ENCODE measurements at places on chromosomes 16 and 17.

GRCh38 chr16:84732674-84733352 is 33.0 kb downstream of the USP10 start:
- no peak for DNase-seq

DNA sequence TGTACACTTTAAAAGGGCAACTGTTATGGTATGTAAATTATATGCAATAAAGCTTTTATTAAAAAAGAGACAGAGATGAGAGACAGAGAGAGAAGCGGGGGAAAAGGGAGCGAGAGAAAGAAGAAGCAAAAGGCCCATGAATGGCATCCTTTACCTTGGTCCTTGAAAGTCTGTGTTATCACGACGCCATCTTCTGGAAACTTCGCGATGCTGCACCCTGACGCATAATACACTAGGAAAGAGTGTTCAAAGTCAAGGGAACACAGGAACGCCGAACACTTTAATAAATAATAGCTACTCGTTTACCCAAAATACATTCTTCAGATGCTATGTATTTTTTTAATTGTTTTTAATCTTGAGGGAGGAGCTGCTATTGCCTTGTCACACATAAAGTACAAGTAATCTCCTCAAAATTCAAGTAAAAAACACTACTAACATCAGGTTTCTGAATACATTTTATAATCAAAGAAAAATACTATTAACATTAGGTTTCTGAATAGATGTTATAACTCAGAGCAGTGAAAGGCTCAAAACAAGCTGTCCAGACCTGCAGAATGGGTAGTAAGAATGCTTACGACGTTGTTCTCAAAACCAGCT is 23.0 kb upstream of the SLC38A8 start:
- DNase-seq: peak; percentile 24

GRCh38 chr17:62392908-62393307 is 12.6 kb downstream of the EFCAB3 start:
- no peak for DNase-seq

DNA sequence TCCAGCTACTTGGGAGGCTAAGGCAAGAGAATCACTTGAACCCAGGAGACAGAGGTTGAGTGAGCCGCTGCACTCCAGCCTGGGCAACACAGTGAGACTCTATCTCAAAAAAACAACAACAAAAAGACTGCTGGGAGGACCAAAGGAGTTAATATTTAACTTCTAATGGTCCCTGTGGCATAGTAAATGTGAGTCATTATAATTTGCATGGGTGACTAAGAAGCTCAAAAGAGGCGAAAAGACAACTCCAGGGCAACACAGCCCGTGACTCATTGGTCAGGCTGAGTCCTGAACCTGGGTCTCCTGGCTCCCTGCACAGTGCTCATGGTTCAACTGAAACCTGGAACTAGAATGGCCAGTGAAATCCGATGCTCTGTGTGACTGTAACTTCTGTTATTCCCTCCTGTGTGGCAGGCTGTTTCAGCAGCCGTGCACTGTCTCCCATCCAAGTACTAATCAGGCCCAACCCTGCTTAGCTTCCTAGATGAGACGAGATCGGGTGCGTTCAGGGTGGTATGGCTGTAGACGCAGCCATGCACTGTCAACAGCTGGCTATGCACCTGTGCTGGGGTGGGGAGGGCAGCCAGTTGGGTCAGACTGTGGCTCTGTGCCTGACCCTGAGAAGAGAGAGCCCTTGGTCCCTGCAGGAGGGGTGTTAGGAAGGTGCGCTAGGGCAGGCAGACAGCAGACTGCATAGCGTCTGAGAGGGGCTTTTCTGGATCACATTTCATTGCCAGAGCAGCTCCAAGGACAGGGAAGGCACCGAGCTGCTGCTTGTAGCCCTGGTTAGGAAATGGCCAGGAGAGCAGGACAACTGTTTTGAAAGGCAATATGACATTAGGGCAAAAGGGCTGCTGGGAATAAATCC is 14.5 kb upstream of the GPRC5C start:
- no peak for DNase-seq

GRCh38 chr16:14454391-14454790 is 175.7 kb downstream of the PARN start:
- no peak for DNase-seq

- no peak for DNase-seq
These were observed 1.0 kb downstream of the RHBDL3 start for GRCh38 chr17:32266389-32267301.

DNA sequence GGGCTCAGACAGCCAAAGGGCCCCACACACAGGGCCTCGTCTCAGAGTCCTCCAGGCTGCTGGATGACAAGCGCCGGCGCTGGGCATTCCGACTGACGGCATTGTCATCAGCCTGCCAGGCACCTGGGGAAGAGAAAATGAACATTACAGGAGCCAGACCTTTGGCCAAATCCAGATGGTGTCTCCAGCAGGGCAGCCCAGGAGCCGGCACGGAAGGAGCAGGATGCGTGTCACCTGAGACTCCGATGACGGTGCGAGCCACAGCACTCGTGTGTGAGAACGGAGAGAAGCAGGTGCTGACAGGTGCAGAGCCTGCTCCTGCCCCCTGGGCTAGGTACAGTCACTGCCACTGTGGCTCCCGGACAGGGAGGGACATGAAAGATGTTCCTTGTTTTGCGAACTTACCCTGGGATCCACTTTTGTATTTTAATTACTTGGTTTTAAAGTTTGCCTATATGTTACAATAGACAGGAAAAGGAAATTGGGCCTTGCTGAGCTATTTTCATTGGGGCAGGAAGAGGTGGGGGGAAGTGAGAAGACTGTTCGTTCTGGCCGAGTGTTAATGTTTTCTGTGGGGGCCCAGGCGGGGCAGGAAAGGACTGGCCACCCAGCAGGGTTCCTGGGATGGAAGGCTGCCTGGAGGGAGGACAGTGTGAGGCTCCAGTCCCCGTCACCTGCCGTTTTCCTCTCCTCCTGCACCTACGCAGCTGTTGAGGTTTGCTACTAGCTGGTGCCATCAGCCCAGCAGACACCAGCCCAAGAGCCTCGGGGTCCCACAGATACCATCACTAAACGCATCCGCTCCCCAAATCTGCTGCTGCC is 4.4 kb upstream of the FOXJ1 start:
- DNase-seq: no peak

DNA sequence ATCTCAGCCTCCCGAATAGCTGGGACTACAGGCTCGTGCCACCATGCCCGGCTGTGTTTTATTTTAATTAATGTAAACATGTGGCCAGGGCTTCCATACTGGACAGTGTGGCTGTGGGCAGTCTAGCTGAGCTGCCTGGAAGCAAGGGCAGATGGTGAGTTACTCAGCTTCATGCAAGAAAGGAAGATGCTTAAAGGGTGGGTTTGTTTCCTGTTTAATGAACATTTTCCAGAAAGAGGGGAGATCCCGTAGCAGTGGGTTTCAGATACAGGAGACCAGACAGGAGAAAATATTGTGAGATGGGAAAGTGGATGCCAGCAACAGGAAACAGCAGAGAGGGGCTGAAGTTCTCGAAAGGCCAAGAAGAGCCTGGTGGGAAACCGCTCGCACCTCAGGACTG is 7.3 kb downstream of the MAPK8IP3 start:
- no peak for DNase-seq

GRCh38 chr17:47852113-47852949 is 1.4 kb upstream of the SP6 start:
- no peak for DNase-seq

DNA sequence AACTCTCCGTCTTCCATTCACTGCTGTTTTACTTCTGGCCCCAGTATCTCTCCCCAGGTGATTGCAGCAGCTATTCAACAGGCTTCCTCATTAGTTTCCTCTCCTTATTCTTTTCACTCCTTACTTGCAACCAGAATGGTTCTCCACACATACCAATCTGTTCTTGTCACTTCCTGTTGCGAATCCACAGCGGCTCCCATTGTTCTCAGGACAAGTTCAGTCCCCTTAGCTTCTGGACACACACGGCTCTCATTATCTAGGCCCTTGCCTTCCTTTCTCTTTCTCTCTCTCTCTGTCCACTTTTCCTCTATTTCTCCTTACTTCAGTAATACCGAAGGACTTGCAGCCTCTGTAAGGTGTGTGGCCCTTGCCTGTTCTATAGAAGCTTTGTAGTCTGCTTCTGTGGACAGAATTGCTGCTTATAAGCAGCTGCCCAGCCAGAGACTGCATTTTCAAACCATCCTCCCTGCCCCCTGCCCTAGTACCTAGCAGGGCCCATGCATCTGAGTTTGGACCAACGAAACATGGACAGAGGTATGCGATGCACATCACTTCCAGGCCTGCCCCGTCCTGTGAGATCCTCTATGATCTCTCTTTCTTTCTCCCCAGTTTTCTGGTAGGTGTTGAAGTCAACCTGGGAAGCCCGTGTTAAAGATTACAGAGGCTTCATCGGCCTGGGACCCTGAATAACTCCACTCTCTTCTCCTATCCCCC is 45.7 kb downstream of the VAT1L start:
- peak; percentile 86 for DNase-seq

DNA sequence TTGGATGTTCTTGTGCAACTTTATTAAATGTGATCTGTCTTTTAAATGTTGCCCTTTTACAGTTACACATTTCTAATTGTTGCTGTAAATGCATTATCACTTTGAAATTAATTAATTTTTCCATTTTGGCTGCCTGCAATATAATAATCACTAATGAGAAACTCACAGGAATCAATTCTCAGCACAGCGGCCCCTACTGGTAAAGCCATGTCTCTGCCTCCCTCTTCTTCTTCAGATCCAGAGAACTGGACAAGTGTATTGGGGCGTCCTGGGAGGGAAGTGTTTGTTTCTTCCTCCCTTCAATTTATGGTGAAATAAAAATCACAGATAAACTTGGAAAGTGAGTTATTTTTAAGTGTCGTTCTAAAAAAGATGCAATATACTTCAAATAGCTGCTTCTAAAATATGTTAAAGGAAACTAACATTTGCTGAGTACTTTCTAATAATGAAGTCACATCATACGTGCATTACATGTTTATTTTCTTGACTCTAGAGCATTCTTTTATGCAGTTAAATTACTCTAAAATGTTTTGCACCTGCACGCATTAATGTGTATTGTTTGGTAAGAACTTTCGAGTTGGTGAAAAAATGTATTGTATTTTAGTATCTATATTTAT is 338.0 kb downstream of the WWOX start:
- DNase-seq: no peak
